ENCODE measurements at places on chromosomes 3 and 15.

GRCh38 chr15:53454843-53455721 lies 304.4 kb downstream of the WDR72 start:
- no peak for DNase-seq

DNA sequence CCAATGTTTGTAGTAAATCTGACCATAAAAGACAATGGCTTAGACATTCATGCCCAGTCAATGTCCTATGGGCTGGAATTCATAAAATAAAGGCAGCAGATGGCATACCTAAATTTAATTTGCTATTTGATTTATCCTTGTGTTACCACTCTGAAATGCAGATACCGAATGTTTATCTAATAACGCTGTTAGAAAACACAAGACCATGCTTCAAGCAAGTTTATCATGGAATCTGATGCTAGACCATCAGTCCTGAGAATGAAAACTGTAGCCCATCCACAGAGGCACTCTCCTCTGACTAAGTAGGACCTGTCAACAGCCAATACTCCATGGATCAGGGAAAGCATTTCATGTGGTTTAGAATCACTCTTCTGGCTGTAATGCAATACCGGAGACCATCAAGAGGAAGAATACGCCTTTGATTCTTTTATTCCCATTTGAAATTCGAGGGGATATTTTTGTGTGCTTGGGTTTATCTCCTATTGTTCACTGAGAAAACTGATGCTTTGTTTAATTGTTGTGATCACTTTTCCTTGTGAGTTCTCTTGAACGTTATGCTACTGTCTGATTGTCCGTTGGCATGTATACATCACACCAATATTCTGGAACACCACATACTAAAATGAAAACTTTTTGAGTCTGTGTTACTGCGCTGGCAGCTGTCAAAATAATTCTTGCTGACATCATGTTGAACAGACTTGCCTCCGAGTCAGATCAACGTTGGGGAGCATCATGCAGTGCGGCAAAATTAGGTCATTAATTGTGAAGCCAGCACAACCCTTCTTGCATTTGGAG lies 12.1 kb upstream of the CPB1 start:
- DNase-seq, result no peak

- no peak for DNase-seq
Observed at GRCh38 chr3:195704433-195704999, 16.3 kb upstream of the MUC20 start.

GRCh38 chr15:47334805-47335535 lies 382.3 kb upstream of the SEMA6D start:
- no peak for DNase-seq

GRCh38 chr3:1576047-1576446 lies 483.2 kb downstream of the CNTN6 start:
- DNase-seq, result no peak

GRCh38 chr3:175266478-175266877 lies 407.3 kb downstream of the NAALADL2 start:
- no peak for DNase-seq

- no peak for DNase-seq
Observed at GRCh38 chr15:27422997-27423396, 452.0 kb downstream of the GABRG3 start.

DNA sequence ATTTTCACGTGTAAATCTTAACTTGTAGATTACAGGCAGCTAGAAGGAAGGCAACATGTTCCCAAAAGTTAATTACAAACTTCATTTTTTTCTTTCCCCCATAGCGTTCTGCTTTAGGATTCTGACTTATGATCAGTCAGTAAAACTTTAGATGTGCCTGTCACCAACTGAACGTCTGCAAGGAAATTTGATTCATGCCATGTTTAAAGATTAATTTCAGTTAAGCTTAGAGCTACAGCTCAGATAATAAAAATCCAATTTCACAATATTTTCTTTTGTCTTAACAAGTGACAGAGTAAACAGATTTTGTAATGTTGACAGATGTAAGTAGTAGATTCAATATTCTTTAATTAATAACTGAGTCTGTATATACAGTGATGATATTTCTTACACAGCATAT lies 253.1 kb downstream of the NFKBIZ start:
- DNase-seq, result no peak

DNA sequence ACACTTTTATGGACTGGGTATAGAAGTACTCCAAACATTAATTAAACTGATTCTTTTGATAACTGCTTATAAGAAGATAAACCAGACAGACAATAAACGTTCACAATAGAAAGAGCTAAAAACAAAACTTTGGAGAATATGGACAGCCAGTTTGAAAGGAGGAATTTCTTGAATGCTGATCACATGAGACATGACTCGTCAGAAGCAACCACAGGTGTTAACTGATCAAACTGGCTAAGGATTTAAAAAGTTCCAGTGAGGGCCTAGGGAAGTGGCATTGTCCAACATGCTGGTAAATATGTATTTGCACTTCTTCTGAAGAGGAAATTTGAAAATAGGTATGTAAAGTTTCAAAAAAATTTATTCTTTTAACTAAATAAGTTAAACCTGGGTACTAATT lies 29.4 kb upstream of the AP3B2 start:
- no peak for DNase-seq

DNA sequence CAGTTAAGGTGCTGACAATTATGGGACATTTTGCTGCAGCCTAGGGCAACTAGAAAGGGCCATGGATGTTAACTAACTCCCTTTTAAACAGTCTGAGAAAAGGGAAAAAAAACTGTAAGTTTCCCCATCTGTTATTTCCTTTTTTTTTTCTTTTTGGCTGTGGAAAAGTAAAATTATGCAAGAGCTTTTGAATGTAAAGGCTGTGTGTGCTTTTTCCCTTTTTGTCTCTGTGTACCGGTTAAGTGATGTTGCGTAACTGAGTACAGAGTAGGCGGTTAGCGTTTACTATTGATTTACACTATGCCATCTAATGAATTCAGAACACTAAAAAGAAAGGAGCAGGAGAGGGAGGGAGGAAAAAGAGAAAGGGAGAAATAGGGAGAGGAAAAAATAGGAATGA lies 403.6 kb downstream of the TIGIT start:
- no peak for DNase-seq

GRCh38 chr3:53675942-53676341 lies 170.3 kb downstream of the CHDH start:
- no peak for DNase-seq

- no peak for DNase-seq
Observed at GRCh38 chr3:120090422-120090821, 3.8 kb downstream of the GSK3B start.

- no peak for DNase-seq
Observed at GRCh38 chr3:171585039-171585438, 124.8 kb upstream of the TNIK start.

- no peak for DNase-seq
Observed at GRCh38 chr3:172118019-172118418, 78.6 kb downstream of the FNDC3B start.

- DNase-seq, result no peak
Observed at GRCh38 chr15:70854666-70854976, 664 bp upstream of the LARP6 start.

GRCh38 chr3:147383617-147384016 lies 22.7 kb downstream of the ZIC4 start:
- DNase-seq, result no peak

DNA sequence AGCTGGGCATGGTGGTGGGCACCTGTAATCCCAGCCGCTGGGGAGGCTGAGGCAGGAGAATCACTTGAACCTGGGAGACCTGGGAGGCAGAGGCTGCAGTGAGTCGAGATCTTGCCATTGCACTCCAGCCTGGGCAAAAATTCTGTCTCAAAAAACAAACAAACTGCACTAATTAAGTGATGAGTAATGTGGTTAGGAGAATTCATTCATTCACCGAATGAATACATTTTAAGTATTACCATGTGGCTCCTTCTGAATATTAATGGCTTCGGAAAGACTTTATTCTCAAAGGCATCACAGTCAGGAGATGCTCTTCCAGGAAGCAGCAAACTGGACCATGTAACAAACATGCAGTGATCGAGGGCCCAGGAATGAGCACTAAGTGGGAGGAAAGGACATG lies 23.6 kb downstream of the SPTSSB start:
- DNase-seq, result no peak

GRCh38 chr3:119978554-119979208 lies 115.6 kb downstream of the GSK3B start:
- no peak for DNase-seq

DNA sequence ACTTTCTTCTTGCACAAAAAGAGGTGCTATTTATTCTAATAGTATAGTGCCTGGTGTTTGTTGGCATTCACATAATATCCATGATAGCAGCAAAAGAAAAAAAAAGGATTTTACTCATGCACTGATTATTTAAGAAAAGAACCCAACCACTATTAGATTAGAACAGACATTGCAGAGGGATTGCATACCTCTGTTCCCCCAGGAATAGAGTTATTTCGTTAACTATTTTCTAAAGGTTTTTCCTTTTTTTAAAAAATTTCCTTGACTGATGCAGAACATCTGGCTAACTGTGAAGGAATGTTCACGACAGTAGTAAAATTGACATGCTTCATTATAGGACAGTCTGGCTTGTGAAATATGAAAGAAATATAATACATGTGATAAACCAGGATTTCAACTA lies 136.6 kb upstream of the PTX3 start:
- no peak for DNase-seq

DNA sequence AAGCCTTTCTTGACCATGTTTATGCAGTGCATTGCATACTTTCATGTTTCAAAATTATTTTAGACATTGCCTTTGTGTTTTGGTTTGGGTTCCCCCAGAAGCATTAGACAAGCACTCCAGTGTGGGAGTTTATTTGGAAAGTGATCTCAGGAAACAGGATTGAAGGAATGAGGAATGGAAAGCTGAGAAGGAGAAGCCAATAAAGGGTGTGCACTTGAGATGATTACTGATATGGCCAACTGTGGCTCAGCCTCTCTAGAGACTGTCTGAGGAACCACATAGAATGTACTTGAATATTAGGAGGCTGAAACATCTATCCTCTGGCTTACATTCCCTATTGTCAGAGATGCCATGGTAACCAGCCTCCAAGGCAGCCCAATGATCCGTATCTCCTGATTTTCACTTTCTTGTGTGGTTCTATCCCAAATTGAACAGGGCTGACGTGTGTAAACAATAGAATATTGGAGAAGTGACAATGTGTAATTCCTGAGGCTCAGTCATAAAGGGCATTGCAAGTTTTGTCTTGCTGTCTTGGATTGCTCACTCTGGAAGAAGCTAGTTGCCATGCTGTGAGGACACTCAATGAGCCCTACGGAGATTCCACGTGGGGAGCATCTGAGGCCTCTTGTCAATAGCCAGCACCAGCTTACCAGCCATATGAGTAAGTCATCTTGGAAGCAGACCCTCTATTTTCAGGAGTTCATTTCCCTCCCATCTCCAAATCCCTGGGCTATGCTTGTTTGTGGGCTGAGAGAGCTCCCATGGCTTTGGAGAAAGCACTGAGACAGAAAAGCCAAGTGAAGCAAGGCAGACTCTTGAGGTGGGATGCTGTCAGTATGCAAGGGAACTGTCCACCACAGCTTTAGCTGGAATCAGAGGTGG lies 84.7 kb downstream of the SCN11A start:
- DNase-seq, result no peak

DNA sequence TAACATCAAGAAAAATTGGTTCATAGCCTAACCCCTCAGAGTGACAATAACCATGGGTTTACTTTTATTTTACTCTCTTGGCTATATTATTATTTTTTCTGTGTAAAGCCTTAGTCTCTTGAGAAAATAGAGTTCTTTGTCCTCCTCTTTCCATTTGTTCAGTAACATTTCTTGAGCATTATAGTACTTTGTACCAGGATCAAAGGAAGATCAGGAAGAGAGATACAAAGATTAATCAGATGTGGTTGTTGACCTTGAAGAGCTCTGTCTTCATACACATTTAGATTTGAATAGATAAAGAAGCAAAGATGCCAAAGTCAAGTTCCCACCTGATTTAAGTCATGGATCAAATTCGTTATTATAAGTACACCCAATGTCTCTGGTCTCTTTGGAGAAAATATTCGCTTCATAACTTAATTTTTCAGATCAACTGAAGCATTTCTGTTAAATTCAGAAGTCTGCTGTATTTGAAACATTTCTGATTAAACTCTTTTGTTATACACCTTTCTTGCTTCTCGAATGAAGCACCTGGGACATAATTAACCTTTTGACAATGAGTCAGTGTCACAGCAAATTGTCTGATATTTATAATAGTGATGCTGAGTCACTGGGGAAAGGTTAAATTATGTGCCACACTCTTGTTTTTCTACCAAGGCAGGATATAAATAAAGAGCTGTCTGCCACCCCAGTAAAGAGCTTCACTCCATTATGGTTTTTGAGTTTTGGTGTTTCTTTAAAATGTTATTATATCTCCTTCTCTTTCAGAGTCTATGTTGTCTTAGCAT lies 100.2 kb downstream of the GHSR start:
- DNase-seq, result no peak

- no peak for DNase-seq
Observed at GRCh38 chr15:28181366-28181765, 82.3 kb upstream of the OCA2 start.

DNA sequence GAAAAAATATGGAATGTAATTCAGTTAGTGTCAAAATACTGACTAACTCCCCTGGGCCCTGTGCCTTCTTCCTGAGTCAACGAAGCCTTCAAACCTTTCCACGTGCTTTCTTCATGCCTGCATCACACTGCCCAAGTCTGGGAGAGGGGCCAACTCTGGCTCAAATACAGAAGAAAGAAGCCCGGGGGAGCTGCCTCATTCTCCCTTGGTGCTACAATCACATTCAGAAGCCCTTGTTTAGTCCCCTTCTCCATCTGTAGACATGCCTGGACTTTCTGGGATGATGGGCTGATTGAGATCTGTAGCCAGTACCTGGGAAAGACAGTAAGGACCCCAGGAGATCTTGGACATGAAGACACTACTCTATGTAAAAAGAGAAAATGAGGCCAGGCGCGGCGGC lies 77.8 kb upstream of the GSK3B start:
- DNase-seq, result no peak

- DNase-seq, result no peak
Observed at GRCh38 chr3:55615694-55616295, 128.7 kb upstream of the WNT5A start.

DNA sequence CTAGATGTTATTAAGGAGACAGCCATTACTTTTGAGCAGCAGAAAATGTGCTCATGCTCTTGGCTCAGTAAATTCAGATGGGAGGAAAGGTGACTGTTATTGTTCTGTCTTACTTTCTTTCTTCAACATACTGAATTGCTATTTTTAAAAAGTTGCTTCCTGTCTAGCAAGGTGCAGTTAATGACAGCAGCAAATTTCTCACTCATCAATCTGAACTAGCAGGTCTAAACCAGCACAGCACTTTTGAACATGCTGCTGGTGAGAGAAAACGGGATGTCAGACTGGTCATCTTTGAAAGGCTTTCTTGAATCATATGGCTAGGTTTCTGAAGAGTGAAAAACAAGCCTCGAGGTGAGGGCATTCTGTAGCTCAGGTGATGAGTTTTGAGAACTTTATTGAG lies 384.7 kb downstream of the MFSD1 start:
- DNase-seq, result no peak

DNA sequence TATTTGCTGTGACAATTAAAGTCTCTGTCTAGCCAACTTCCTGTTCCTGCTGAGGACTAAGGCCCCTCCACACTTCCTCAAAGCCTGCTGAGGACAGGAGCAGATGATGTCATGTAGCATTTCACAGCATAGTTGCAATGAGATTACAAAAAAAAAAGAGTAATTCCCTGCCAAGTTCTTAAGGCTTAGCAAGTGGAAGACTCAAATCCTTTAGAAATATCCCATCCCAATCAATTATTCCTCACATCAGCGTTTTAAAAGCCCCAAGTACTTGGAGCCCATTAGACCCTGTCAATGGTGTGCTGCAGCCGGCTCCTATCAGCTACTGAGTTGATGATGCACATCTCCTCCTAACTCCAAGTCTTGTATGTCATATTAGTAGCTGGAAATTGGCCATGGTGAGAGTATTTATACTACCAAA lies 51.7 kb downstream of the TRANK1 start:
- no peak for DNase-seq
